ENCODE measurements at places on chromosomes 2 and 18.

DNA sequence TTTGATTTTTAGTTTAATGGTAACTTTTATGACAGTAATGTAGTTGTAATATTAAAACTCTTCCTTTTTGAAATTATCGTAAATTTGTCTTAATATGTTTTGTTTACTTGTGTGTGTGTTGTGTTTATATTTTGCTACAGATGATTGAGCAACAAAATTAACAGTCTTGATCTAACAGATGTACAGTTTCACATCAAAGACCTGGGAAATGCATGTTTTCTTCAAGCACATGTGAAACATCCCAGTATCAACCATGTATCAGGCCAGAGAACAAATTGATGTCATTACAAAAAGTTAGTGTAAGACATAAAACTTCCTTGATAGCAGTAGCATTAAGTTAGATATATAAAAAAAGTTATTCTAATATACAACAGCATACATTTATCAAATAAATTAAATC lies 45.5 kb downstream of the TMEM18 start:
- DNase-seq: no peak

- no peak for DNase-seq
These were observed 14.6 kb upstream of the MEP1B start for GRCh38 chr18:32175265-32175664.

- no peak for DNase-seq
These were observed 291.2 kb downstream of the TCF4 start for GRCh38 chr18:55296778-55297177.

GRCh38 chr2:109629867-109630266 lies 15.7 kb downstream of the SOWAHC start:
- DNase-seq: no peak

DNA sequence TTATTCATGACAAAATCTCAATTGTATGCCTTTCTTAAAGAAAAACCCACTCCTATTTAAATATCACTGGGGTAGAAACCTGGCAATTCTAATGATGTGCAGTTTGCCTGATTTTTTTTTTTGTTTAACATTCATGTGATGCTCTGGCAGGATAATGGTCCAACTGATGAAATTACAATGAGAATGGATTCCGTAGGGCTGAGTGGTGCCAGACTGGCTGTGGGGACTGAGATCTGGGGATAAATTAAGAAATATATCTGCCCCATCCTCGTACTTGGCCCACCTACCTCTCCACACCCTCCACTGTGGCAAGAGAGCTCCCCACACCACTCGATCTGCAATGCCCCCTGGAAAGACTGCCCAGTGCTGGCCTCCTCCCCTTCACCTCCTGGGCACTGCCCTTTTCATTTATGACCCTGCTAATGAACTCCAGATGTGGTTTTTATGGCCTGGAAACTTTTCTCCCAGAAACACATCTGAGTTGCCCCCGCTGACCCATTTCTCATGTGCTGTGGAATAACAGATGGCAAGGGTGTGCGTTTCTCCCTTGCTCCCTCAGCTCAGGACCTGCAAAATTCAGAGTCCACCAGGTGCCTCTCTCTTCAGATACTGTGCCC lies 33.0 kb upstream of the RPL37A start:
- DNase-seq: peak; percentile 42

DNA sequence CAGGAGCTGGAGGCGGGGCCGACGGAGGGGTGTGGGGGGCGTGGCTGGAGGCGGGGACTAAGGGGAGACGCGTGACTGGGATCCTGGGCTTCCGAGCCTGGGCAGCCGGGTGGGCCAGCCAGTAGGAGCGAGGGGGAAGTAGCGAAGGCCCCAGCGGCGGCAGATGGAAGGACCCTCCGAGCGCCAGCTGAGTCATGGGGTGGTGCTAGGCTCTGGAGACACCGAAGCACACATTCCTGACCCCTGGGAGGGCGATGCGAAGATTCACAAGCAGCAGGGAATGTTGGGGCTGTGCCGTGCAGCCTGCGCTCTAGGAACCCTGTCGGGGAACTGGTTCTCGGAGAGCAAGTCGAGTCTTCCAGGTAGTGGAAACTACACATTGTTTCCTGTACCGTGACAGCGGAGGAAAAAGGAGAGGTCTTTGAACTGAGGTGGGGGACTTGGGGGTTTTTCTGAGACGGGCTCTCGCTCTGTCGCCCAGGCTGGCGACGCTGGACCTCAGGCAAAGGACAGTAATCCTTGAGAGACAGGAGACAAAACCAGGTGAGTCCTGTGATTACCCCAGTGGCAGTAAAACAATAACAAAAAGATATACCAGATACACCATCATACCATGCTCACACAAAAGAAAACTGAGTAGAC lies 650 bp upstream of the AFG3L2 start:
- no peak for DNase-seq

DNA sequence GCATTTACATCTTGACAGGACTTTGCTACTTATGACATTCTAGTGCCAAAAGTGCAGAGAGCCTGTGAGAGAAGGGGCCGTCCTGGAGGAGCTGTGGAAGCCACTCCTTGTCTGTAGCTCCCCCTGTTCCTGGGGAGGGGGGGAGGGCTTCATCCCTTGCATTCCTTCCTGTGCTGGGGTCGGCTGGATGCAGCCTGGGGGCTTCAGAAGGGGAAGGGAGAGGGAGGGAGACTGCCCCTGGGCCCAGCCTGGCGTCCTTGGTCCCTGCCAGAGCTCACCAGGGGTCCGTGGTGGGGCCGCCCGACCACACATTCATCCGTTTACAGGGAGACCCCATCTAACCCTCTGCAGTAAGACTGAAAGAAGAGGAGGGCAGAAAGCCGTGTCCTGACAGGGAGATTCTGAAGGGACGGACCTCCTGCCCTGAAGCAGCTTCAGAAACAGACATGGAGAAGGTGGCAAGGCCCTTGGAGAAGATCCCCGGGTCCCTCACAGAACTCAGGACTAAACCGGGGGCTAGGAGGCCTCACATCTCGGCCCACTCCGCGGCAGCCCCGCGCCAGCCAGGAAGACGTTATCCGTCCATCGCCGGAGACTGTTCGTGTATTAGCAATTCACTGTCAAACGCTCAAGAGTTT lies 258.3 kb upstream of the SALL3 start:
- DNase-seq: no peak

DNA sequence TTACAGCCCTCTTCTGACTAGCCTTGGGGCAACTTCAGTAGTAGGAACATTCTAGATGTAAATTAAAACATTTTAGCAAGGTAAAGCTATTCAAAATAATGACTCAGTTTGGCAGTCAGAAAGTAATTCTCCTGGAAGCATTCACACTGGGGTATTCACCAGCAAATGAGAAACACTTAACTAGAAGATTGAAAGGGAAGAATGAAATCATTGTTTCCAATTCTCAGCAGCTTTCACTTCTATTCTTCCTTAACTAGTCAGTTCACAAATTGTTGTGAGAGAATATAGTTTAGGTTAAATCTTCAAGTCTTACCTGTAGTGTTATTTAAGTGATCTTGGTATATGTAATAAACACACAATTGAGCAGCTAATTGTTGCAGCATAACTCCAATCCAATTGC lies 1135.6 kb upstream of the FAM98A start:
- no peak for DNase-seq

DNA sequence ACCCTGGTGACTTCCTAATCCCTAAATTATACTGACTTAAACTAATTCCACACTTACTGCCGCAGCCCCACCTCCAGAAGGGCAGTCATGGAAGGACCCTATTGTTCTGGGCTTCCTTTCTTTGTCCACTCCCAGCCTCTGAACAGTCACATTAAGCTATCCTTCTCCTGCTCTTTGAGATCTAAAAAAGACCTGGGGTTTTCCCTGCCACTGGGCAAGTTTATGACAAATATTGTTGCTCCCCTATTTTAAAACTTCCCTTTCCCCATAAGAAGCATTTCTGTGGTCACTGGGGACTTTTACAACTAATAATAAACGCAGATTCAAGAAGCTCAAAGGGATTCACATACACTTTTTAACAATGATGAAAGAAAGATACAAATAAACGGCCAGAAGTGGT lies 47.2 kb upstream of the XPO1 start:
- DNase-seq: no peak

DNA sequence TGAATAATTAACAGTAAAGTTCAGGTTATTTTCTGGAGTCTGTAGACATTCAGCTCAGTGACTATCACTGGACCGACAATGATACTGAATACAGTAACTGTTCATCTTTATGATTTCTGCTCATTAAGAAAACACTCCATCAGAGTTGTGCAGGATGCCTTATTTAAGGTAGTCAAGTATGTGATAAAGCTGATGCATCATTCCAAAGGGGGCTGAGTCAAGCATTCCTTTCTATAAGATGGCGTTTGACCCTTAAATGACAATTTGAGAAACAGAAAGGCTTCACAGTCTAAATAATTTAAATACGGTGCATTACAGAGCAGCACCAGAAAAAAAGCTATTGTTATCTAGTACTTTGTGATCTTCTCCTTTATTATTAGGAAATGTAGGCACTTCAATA lies 131.1 kb downstream of the CDH2 start:
- DNase-seq: peak; percentile 24

DNA sequence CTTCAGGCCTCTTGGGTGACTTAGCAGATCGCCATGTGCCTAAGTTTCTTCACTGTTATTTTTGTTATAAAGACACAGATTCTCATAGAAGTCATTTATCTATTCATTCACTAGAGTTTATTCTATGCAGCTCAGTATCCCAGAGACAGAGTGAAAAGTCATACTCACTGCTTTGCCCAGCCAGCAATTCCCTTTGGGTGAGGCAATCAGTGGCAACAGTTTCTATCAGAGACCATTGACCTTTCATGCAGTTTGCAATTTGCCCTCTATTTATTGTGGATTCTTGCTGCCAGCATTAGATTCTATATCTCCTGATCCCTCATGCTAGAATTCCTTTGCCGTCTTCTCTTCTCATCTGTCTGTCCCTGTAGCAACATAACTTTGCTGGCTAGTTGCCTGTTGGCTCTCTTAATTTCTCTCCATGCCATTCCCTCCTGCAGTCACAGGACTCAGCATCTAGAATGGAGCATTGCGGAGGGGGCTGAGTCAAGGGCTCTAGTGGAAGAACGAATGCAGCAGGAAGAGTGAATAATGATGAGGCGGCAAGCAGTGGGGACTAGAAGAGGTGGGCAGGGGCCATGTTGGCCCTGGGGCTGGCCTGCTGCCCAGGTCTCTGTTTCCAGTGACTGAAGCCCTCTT lies 12.2 kb downstream of the SLC9A4 start:
- no peak for DNase-seq

Measured in AG10803 (cell line).